ENCODE measurements at places on chromosomes 11 and 22.

GRCh38 chr11:26963764-26964163, 30.1 kb upstream of the FIBIN start:
- DNase-seq: no peak

DNA sequence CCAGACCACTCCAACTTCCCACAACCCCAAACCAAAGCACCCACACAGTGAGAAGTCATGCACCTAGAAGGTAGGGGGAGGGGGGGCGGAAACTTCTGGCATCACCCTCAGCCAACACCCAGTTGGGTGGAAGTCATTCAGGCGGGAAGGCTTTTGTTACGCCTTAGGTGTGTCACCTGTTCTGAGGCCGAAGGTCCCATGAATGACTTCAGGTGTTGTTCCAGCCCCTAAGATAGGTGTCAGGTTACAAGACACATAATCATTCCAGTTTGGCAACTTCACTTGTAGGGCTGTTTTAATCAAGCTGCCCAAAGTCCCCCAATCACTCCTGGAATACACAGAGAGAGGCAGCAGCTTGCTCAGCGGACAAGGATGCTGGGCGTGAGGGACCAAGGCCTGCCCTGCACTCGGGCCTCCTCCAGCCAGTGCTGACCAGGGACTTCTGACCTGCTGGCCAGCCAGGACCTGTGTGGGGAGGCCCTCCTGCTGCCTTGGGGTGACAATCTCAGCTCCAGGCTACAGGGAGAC, at the start of gene TMPRSS4:
TMPRSS4 (plus strand) TSS at position 325 of the 528 bp plus-strand sequence. CDS start 225 bp downstream, outside the sequence.
- no peak for DNase-seq

DNA sequence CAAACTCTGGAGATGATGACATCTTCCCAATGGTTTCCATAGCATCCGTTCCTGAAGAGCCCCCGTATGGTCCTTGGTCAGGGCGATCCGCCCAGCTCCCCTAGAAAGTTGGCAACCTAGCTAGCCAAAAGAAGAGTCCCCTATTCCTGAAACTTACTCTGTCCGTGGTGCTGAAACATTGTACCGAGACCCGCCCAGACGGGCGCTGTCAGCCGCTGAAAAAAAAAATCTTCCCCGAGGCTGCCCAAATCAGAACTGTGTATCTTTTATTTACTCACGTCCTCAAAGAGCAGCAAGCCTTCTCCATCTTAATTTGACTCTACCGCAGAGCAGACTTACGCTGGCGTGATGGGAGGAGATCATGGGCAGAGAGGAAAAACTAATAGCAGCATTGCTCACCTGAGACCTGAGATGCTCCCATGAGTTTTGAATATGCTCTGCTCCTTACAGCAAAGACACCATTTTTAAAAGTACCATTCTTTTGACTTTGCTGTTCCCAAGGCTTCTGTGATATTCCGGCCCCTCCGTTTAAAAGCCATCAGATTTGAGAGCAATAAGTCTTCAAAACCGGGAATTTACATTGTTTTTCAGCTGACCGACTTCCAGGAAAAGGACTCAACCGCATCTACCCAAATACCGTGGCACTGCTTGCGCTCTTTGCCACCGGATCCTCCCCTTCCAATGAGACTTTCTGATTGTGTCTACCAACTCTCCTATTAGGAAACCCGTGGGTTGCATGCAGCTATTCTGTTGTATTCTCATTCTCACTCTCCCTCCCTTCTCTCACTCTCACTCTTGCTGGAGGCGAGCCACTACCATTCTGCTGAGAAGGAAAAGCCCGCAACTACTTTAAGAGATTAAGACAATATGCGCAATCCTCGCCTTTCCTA, at the start of gene SLC17A6:
SLC17A6 (plus strand) TSS at position 786 of the 890 bp plus-strand sequence. CDS start 153 bp downstream, outside the sequence.
- peak; percentile 16 for DNase-seq

GRCh38 chr11:128493570-128493965, 93.8 kb downstream of the ETS1 start:
- DNase-seq: no peak

DNA sequence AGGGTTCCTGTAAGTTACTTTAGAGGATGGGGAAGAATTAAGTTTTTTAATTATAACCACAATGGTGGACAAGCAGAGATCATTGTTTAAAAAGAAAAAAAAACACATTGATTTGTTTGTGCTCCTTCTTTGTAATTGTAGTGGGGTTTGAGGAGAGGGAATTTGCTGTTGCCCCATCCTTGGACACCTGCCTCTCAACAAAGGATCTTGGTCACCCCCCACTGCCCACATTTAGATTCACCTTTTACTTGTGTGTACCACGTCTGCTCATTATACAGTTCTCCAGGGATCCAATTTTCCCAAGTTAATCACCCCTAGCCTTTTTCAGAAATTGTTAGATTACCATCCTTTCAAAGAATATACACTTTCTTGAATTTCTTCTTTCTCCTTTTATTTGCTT, 53.0 kb downstream of the DNAJC24 start:
- no peak for DNase-seq

- no peak for DNase-seq
These were observed 6.3 kb upstream of the ADSL start for GRCh38 chr22:40340044-40340443.
